ENCODE measurements at places on chromosomes 5 and 9.

- DNase-seq: no peak
Observed at GRCh38 chr5:38420246-38420645, 136.2 kb downstream of the LIFR start.

DNA sequence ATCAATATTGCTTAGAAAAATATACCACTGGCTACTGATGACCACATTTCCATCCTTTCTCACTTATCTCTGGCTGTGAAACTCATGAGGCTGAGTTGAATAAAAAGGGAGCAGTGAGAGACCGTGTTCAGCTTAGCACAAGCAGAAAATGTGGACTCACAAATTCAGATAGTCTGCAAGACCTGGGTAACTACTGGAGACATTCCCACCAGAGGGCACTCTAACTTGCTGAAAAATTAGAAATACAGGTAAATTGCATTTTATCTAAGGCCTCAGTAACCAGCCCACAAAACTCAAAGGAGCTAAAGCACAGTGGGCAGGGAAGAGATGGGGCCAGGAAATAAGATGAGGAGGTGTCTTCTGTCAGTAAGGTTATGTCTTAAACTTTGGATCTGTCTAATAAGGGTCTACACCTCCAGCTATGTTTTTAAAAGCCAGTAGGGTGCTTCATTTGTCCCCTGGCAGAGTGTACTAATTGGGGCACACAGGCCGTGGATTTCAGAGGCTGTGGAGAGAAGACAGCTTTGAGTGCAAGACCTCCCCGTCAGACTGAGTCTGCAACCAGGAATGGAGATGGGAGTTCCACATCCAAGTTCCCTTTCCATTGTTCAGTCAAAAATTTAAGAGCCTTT, 8.7 kb upstream of the NDUFB6 start:
- no peak for DNase-seq

- DNase-seq: no peak
Observed at GRCh38 chr5:100311806-100312205, 223.4 kb upstream of the FAM174A start.

DNA sequence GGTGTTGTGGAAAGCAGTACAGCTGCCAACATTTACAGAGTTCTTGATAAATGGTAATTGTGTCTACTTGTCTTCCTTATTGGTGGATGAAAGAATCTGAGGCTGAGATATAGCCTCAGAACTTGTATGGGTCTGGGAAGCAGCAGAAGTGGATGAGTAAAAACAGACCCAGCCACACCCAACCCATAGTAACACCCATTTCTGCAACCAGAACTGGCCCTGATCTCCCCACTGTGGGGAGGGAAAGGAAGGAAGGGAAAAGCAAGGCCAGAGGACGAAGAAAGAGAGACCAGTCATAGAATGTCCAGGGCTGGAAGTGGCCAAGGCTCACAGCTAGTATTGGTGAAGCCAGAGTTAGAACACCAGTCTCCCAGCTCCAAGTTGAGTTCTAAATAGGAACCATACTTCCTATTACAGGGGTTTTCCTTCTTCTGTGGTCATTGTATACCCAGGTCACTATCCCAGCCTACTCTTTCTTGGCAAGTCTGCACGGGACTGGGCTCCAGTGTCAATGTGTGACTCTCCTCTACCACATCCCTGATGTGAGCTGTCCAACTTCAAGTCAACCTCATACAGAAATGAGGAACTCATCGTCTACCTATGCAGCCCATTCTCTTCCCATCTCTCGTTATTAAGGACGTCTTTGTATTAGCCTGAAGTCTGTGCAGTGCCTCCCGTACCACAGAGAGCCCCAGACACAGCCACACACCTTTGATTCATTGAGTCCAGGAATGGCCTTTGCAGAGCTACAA, 35.9 kb downstream of the ITK start:
- no peak for DNase-seq

- no peak for DNase-seq
Observed at GRCh38 chr5:40754381-40755092, 1.2 kb downstream of the TTC33 start.

GRCh38 chr5:156879665-156880285, 29.7 kb downstream of the PPP1R2B start:
- DNase-seq: no peak

DNA sequence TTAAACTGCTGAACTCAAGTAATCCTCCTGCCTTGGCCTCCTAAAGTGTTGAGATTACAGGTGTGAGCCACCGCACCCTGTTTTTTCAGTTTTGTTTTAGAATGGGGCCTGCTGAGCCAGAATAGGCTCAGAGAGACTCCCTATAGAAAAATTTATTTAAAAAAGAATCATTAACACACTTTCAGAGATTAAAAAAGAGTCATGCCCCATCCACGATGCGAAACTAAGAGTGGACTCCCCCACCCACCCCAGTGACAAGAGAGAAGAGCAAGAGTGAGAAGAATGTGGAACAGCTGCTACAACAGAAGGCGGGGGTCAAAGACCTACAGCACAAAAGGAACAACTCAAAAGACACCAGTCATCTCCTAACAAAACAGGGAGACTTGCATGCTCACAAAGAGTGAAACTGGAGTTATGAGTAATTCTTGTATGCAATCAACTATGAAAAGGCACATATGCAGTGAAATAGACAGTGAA, 47.2 kb downstream of the GLDC start:
- peak; percentile 60 for DNase-seq

DNA sequence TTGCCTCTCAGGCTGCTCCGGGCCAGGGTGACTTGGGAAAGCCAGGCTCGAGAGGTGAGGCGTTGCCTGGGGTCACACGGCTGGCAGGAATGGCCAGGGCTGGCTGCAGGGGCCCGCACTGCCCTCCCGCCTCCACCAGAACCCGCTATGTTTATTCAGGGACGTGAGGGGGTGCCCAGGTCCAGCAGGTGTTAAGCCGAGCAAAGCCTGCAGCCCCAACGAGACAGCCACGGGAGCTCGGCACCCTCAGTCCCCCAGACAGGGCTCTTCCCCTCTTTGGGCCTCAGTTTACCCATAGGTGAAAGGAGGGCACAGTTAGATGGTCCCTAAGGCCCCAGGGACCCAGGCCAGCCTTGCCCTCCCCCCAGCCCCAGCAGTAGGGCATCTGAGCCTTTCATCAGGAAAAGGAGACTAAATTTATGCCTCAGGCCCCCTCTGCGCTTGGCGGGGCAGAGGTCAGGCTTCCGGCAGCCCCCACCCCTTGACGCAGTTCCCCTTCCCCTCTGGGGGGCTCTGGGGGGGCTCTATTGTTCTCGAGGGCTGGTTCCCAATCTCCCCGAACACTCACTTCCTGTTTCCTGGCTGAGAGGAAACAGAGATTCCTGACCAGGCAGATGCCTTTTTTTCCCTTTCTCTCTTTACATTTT, 7.1 kb upstream of the EGFL7 start:
- no peak for DNase-seq

GRCh38 chr9:105195259-105195658, 49.2 kb upstream of the SLC44A1 start:
- DNase-seq: no peak

DNA sequence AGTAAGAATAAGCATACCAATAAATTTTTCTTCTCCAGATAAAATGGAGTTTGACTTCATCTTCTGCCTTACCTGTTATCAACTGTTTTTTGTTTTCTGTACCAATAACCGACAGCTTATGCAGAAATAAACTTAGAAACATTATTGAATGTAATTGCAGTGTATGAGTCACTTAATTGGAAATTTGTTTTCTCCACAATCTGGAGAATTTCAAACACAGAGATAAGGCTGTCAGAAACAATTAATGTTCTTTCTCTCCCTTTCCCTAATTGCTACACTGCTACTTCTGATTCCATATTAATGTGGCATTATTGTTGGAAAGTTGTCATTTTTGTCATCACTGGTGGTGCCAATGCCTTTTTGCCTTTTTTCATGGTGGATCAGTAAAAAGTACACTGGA, 180.3 kb downstream of the SLCO4C1 start:
- no peak for DNase-seq

DNA sequence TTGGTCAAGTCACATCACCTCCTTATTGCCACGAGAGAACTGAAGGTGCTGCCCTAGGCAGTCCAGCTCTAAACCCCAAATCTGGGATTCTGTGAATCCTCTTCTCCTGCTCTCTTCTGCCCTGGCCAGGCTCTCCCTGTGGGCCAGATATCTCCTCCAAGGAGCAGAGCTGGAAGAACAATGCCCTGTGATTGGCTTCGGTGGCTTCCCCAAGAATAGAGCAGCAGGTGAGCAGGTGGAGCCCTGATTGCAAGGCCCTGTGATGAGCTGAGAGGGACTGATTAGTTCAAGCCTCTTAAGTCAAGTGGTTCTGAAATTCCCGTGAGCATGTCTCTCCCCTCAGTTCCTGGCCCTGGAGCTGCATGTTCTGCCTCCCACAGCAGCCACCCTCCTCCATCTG, 175.3 kb upstream of the BRINP1 start:
- DNase-seq: no peak

DNA sequence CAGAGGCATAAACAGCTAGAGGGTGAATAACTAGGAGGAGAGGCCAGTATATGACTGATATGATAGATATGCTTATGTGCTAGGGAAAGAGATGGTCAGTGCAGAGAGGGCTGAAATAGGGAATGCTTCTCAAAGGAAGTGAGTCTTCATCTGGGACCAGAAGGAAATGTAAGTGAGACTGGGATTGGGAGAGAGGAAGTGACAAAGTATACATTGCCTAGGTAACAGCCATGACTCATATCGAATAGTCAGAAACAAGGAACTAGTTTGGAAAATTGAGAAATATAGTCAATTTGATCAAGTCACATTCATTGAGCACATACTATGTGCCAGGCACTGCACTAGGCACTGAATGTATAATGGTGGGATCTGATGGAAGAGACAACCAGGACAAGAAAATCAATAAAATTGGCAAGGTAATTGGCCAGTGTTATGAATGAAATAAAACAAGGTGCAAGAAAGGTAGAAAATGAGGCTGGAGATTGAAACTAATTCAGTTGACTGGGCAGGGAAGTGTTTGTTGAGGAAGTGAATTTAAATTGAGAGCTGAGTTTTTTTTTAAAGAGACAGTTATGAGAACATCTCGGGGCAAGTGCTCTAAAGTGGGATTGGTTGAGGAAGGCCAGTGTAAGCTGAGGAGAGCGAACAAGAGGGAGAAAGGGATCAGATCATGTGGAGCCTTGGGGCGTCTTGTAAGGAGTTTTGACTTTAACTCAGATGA, 4.3 kb downstream of the ERAP2 start:
- DNase-seq: no peak

- no peak for DNase-seq
Observed at GRCh38 chr5:99765011-99765410, 770.2 kb upstream of the FAM174A start.

DNA sequence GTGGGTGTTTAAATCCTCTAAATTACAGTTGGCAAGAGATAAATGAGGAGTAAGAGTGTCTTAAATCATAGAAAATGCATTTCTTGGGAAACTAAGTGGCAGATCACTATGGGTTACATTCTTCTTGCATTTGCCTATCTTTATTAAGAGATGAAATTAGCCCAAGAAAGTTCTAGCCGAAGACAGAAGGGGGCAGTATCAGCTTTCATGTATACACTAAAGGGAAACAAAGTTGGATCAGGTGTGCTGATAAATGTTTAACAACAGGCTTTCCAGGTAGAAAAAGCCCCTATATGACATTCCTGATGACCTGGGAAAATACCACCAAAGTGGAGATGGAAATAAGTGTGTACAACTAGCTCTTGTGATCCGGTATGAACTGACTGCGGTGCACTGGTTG, 81.9 kb upstream of the TLR4 start:
- no peak for DNase-seq

GRCh38 chr5:175742290-175742994, 84.6 kb downstream of the HRH2 start:
- DNase-seq: no peak

GRCh38 chr9:80707120-80707519, 982.2 kb downstream of the TLE1 start:
- DNase-seq: no peak

DNA sequence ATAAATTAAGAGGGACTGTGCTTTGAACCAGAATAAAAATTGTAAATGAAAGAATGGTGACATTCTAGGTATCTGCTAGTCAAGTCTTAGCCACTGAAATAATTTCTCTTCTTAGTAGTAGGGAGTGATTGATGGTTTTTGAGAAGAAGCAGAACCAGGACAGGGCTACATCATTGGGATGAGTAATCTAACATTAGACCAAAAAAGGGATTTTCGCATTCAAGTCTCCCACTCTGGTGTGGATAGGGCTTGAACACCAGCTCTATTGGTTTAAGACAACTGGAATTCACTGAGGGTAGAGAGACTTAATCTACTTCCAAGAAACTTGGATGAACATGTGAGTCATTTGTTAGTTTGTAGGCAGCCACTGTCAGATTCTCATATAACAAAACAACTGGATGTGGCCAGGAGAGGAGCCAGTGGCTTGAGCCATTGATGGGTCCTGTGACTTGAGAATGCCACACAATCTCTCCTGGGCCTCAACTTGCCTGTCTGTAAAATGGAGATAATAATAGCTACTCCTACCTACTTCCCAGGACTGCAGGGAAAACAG, 16.6 kb downstream of the FAT2 start:
- no peak for DNase-seq

DNA sequence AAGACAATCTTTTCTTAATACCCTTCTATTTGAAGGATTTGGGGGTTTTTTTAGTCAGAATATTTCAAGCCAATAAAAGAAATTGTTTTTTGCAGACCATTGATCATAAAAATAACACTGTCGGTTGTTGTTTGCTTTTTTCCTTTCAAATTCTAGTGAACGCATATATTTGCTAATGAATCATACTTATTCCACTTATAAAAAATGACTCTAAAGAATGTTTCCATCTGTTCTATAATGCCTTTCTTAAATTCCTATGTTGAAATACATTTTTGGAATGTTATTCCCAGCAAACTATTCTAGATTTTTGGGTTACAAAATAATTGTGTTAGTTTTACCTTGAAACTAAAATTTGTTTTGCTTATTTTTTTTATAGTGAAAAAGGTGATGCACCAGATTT, 32.2 kb downstream of the CWC27 start:
- DNase-seq: no peak

GRCh38 chr9:32775283-32775682, 8.1 kb upstream of the TMEM215 start:
- no peak for DNase-seq

- no peak for DNase-seq
Observed at GRCh38 chr5:2430606-2431005, 320.9 kb downstream of the IRX2 start.

- no peak for DNase-seq
Observed at GRCh38 chr9:97563458-97564135, 62.1 kb downstream of the TMOD1 start.

DNA sequence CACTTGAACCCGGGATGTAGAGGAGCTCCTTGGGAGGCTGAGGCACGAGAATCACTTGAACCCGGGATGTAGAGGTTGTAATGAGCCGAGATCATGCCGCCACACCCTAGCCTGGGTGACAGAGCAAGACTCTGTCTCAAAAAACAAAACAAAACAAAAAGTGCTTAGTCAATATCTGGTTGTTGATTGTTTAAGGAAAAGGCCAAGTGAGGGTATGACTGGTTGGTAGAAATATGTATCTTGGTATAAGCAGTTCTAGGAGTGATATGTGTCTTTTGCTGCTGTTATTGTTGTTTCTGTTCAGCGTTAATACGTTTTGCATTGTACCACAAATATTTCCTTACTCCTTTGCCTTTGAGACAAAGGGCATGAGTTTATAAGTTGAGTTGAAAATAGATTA, 210.7 kb upstream of the DMRT1 start:
- DNase-seq: no peak

Data from stimulated activated CD4-positive, alpha-beta T cell treated with anti-CD3 and anti-CD28 coated beads, Interleukin-1b, Interleukin-23, amount 100 ng/mL, for 48 hours (primary cell).